Activated T-helper 17 cell treated with anti-CD3 and anti-CD28 coated beads, Interleukin-2, amount 50 U/mL, for 72 hours (primary cell): ENCODE measurements at places on chromosomes 3 and 15.

DNA sequence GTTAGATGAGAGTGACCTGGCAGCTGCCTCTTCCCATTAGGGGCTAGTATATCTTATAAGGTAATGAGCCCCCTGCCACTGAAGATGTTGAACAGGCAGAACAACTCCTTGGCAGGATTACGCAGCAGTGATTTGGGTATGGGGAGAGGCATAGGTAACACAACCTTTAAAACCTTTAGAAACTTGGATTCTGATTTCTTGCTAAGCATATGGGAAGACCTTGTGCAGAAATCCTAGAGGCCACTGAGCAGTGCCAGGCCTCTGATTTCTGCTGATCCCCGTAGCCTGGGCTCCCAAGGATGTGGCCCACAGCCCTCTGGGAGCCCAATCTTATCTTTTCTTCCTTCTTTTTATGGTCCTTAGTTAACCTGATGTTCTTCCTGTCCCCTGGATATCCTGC, 237.9 kb upstream of the ROPN1 start:
- H3K27me3 ChIP-seq: peaks cover 29% of the 10 kb centered on the region
- no peak for ATAC-seq

GRCh38 chr3:12229896-12230295, 59.0 kb upstream of the PPARG start:
- H3K27me3 ChIP-seq: peaks cover 29% of the 10 kb centered on the region
- ATAC-seq: no peak
- peaks cover 6% of the 10 kb centered on the region for H3K4me1 ChIP-seq
- no peak overlapping the region for H3K4me3 ChIP-seq
- no peaks in the 10 kb centered on the region for H3K36me3 ChIP-seq

- peak; percentile 84 for ATAC-seq
- H3K4me3 ChIP-seq: no peak overlapping the region
- no peaks in the 10 kb centered on the region for H3K27me3 ChIP-seq
- H3K36me3 ChIP-seq: peaks cover 11% of the 10 kb centered on the region
- H3K4me1 ChIP-seq: peaks cover 29% of the 10 kb centered on the region
Observed at GRCh38 chr3:20054549-20054987, 14.3 kb downstream of the KAT2B start.

- no peaks in the 10 kb centered on the region for H3K4me1 ChIP-seq
- H3K27ac ChIP-seq: no peak overlapping the region
- no peaks in the 10 kb centered on the region for H3K36me3 ChIP-seq
- no peak overlapping the region for H3K4me3 ChIP-seq
Observed at GRCh38 chr3:77648214-77648613, 608.3 kb downstream of the ROBO2 start.

GRCh38 chr15:55113736-55114135, 83.0 kb downstream of the RSL24D1 start:
- ATAC-seq: no peak
- H3K27me3 ChIP-seq: peaks cover 9% of the 10 kb centered on the region
- H3K4me1 ChIP-seq: no peaks in the 10 kb centered on the region
- no peaks in the 10 kb centered on the region for H3K36me3 ChIP-seq
- H3K27ac ChIP-seq: no peak overlapping the region

GRCh38 chr3:39401983-39402382, 4.5 kb upstream of the RPSA start:
- H3K4me1 ChIP-seq: no peaks in the 10 kb centered on the region
- no peak overlapping the region for H3K4me3 ChIP-seq
- H3K27me3 ChIP-seq: no peaks in the 10 kb centered on the region
- peaks cover 50% of the 10 kb centered on the region for H3K36me3 ChIP-seq
- no peak overlapping the region for H3K27ac ChIP-seq
- ATAC-seq: peak; percentile 11
